ENCODE measurements at places on chromosomes 1 and 21.

DNA sequence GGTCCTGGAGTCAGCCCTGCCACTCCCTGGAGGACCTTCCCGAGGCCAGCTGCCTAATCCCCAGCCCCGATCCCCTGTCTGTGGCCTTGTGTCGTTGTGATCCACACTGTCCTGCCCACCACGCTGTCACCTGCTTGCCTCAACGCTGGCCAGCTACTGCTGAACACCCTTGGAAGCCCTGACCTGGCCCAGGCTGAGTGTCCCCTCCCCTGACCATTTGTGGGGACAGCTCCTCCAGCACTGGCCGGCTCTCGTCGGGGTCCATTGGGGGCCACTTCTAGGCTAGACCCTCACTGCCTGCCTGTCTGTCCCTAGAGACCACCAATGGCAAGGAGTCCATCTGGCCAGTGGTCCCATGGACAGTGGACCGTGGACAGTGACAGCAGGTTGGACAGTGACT lies 12.0 kb upstream of the UMODL1 start:
- DNase-seq = no peak

DNA sequence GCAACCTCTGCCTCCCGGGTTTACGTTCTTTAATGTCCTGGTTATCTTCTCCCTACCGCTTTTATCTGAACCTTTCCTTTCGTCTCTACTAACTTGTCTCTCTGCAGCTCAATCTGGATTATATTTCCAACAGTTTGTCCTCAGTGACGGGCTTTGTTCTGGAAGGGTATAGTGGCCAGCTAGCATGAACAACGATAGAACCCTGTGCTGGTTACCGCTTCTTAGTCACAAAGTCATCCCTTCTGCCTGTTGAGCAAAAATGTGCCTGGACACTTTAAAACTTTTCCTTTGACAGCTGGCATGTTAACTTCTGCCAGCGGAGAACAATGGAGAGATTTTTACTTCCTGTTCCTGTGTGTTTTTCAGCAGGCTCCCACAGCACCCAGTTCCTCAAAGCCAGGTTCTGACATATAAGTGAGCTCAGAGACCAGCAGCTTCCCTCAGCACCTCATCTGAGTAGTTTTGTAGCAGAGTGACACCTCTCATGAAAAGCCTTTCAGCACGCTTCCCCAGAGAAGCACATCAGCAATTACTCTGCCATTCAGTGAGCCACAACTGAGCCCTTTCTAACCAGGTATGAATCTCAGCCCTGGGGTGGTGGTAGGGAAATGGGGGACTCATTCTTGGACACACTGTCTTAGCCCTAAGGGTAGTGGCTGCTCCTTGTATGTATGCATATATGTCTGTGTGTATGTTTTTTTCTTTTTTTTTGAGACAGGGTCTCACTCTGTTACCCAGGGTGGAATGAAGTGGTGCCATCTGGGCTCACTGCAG lies 23.6 kb upstream of the CCDC17 start:
- no peak for DNase-seq

- DNase-seq = peak; percentile 87
Observed at GRCh38 chr1:173258479-173259264, 51.5 kb upstream of the TNFSF4 start.

DNA sequence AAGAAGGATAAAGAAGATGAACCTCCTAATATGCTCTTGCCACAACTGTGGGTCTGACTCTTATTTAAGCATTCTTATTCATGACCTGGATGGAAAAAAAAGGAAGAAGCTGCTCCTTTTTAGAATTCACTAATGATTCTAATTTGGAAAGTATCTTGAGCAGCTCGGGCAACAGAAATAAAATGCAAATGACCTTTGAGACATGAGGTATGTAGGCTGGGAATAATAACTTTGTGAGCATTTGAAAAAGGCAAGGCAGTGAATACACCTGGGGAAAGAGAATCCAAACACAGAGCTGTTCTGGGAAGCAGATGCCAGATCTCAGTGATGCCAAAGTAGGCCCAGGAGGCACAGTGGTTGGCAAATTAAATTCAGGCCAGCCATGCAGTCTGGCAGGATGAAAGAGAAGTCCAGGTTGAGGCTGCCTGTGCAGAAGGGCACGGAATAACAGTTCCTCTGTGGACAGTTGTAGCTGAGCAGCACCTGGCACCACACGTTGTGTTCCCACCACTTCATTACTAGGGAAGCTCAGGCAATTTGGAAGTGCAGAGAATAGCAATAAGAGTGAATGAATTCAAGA lies 320.8 kb upstream of the ST6GALNAC5 start:
- DNase-seq = no peak

- DNase-seq = no peak
Observed at GRCh38 chr21:36048357-36048756, 12.0 kb downstream of the SETD4 start.

GRCh38 chr1:244080343-244080929 lies 29.4 kb downstream of the ZBTB18 start:
- peak; percentile 59 for DNase-seq

DNA sequence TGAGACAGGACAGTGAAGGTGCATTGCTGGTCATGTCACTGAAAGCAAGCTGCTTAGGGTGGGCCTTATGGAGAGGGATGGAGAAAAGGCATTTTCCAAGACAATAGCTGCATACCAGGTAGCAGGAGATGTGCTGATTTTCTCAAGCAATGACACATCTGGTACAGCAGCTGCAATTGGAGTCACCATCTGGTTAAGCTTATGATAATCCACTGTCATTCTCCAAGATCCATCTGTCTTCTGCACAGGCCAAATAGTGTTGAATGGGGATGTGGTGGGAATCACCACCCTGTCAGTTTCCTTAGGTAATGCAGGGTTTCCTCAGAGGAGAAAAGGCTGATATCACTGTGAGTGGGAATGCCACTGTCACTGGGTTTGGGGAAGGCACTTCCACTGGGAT lies 54.6 kb downstream of the ADSS2 start:
- no peak for DNase-seq

- no peak for DNase-seq
Observed at GRCh38 chr1:157140063-157140588, 1.9 kb upstream of the ETV3 start.

GRCh38 chr1:115771847-115772457 lies 3.4 kb upstream of the CASQ2 start:
- DNase-seq = peak; percentile 77

DNA sequence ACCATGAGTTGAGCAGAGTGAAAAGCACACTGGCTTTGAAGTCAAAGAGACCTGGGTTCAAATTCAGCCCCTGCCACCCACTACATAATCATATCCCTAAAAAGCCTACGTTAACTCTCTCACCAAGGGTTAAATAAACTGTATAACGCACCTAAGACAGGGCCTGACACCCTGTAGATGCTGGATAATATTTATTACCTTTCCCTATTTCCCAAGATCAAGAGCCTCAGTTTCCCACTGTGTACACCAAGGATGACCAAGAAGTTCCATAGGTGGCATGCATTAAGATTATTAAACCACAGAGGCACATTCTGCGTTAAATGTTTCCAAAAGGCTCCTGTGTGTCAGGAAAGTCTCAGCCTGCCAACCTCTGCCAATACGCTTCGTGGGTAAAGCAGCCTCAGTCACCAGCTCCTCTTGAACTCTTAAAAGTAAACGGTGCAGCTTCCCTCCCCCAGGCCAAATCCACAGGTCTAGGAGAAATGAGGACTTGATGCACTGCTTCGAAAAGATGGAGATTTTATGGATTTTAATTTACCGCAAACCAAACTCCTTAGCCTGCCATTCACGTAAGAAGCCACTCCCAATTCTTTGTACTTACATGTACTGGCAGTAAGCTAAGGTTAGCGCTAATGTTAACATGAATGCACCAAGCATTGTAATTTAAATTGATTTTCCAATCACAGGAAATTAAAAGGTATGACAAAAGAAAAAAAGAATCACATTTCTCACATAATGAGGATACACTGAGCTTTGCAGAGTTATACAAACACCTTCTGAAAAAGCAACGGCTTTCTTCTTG lies 2.6 kb downstream of the USP24 start:
- peak; percentile 24 for DNase-seq

GRCh38 chr1:56578138-56578962 lies 1.0 kb downstream of the PLPP3 start:
- peak; percentile 67 for DNase-seq

GRCh38 chr1:201826830-201827229 lies 2.1 kb upstream of the IPO9 start:
- DNase-seq = peak; percentile 52

DNA sequence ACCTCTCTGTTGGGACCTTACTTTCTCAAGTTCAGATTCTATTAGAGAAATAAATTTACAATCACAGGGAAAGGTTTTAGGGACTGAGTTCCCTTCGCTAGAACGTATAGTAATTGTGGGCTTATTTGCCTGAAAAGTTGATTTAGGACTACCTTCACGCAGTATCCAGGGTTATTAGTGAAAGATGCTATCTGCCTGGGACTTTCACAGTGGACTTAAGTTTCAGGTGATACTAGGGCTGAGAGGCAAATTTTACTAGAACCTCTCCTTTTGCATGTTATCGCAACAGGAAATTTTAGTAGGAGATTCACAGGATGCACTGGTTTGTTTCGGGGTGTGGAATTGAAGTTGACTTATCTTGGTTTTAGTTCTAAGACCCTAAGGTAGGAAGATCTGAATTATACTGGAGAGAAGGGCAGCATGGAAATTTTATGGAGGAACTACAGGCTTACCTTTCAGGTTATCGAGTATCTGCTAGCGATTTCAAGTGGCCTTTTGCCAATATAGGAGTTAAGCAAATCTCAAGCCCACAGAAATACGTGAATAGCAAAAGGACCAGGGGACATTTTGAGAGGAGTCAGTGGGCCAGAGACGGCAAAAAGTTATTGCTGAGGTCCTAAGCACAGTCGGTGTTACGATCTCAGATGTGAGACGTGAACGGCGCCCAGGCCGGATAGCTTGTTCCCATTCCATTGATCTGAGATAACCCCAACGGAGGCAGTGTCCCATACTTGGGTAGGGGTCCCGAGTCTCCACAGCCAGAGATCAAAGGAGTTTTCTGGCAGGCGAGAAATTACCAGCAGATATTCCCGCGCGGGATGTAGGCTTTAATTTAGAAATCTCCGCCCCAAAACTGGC lies 723 bp upstream of the GNAI3 start:
- peak; percentile 34 for DNase-seq

DNA sequence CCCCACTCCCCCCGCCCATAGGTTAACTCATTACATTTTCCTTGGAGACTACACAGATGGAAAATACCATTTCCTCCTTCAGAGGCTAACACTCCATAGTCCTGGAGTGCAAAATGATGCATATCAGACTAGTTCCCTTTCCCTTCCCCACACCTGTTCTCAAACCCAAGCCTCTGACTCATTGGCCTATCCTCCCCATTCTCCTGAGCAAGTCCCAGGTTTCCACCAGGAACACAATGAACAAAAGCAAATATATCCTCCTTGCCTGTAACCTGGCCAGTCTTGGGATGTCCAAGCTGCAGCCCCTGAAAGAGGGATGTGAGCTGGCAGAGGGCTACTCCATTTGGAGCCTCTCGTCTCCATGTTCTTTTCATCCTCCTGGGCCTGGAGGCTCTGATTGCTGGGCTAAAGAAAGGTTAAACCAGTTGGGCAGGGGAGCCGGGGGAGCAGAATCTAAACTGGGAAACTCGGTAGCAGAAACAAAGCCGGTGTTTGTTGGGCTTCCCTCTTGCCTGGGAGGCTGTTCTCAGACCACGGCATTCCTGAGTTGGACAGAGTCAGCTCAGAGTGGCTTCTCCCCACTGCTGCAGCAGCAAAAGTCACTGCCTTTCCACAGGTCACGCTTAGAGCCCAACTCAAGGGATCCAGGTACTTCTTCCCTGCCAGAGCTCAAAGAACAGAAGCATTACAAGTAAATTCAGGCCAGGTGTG lies 13.9 kb downstream of the SSR2 start:
- peak; percentile 42 for DNase-seq

GRCh38 chr1:48396208-48396607 lies 75.8 kb downstream of the SPATA6 start:
- no peak for DNase-seq

GRCh38 chr1:230268371-230269170 lies 157.6 kb downstream of the PGBD5 start:
- peak; percentile 57 for DNase-seq

GRCh38 chr1:178646821-178647220 lies 78.2 kb upstream of the RALGPS2 start:
- DNase-seq = no peak

DNA sequence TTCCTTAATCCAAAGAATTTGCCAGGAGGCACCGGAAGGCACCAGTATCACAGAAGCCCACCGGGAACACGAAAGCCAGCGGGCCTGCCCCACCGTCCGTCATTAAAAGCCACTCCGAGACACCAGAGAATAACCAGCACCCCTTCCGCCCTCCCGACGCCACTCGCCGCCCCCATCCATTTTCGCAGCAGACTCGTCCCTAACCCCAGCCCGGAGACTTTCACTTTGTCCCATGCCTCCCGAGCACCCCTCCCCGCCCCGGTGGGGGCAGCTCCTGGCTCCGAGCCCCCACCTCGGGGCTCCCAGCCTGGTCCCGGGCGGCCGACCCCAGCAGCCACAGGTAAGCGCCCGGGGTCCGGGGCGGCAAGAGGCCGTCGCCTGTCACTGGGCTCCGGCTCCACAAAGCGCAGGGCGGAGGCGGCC lies 105.4 kb downstream of the SLC45A1 start:
- peak; percentile 42 for DNase-seq

DNA sequence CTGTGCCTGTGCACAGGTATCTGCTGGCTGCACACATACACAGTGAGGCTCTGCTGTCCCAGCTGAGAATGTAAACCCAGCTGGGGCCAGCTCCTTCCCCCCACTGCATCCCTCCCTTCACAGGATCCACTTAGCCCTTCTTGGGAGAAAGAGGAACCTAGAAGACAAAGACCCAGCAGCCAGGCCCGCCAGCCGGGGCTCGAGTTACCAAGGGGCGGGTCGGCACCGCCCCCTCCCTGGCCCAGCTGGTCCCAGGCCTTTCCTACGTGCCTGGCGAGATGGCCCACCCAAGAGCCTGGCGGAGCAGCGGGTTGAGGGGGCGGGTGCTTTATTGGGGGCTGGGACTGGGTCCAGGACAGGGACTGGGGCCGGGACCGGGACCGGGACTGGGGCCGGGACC lies 2.1 kb downstream of the SH3BGRL3 start:
- DNase-seq = peak; percentile 32

DNA sequence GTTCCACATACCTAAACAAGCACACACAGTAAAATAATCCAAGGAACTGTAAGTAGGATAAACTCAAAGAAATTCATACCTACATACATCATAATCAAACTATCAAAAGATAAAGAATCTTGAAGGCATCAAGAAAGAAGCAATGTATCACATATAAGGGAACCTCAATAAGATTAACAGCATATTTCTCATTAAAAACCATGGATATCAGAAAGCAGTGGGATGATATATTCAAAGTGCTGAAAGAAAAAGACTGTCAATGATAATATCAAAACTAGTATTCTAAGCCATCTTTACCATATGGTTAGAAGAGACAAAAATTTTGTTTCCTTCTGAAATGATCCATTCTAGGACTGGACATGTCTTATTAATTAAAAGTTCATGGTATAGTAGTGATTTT lies 37.1 kb upstream of the ADAM30 start:
- no peak for DNase-seq

GRCh38 chr1:149849111-149849946 lies 50.0 kb upstream of the BOLA1 start:
- DNase-seq = peak; percentile 47

DNA sequence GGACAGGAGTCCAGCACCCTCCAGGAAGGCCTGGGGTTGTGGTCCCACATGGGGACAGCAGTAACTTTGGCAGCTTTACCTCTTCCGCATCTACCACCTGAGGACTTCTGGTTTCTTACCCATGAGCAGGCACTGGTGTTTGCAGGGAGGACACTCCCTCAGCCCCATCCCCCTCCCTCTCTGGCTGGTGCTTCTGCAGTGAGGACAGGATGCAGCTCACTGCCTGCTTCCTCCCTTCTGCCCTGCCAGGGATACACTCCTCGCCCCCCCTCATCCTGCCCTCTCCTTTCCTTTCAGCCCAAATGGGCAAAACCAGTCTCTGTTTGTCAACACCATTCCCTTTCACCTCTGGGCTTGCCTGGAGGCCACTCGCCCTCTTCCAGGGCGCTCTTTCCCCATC lies 62.4 kb downstream of the KIRREL1 start:
- no peak for DNase-seq
